Gastroesophageal sphincter (tissue), 4 donors: ENCODE measurements at places on chromosomes 6 and 20. TPM values are rescaled to one million over a fixed set of nuclear protein-coding genes. Genes with fewer than 3 reads are reported as not detected.

The DYNLT2 gene
- total RNA-seq = 3.1 TPM

The C6orf62 gene
- total RNA-seq = 32.8 TPM

The SLC17A2 gene
- total RNA-seq = not detected

The WFDC11 gene
- not detected for total RNA-seq

The TREML1 gene
- total RNA-seq = not detected

The IL17F gene
- not detected for total RNA-seq

The SCAND1 gene
- 47.9 TPM for total RNA-seq

The HLA-DOA gene
- total RNA-seq = 4.4 TPM

The LRRC73 gene
- total RNA-seq = 0.31 TPM

GRCh38 chr6:52871621-52872020 lies 31.0 kb upstream of the GSTA5 start:
- ATAC-seq = no peak

DNA sequence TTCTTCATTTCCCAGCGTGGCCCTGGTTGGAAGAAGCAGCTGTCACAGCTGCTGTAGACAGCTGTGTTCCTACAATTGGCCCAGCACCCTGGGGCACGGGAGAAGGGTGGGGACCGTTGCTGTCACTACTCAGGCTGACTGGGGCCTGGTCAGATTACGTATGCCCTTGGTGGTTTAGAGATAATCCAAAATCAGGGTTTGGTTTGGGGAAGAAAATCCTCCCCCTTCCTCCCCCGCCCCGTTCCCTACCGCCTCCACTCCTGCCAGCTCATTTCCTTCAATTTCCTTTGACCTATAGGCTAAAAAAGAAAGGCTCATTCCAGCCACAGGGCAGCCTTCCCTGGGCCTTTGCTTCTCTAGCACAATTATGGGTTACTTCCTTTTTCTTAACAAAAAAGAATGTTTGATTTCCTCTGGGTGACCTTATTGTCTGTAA lies 292.7 kb downstream of the ESR1 start:
- ATAC-seq = peak; percentile 64

DNA sequence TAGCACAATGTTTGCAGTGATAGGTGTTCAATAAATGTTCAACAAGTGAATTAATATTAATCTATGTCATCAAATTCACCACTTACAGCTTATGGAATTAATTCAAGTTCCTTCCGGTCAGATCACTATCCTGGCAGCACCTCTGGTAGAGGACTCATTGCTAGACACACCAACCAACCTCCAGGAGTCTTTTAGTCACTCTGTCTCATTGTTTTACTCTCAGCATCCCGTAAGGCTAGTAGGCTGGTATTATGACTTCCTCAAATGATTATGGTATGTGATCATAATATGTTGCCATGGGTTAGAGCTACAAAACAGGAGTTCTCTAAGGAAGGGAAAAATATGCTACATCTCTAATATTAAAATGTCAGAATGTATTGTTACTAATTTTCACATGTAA lies 21.7 kb upstream of the MMS22L start:
- ATAC-seq = no peak

DNA sequence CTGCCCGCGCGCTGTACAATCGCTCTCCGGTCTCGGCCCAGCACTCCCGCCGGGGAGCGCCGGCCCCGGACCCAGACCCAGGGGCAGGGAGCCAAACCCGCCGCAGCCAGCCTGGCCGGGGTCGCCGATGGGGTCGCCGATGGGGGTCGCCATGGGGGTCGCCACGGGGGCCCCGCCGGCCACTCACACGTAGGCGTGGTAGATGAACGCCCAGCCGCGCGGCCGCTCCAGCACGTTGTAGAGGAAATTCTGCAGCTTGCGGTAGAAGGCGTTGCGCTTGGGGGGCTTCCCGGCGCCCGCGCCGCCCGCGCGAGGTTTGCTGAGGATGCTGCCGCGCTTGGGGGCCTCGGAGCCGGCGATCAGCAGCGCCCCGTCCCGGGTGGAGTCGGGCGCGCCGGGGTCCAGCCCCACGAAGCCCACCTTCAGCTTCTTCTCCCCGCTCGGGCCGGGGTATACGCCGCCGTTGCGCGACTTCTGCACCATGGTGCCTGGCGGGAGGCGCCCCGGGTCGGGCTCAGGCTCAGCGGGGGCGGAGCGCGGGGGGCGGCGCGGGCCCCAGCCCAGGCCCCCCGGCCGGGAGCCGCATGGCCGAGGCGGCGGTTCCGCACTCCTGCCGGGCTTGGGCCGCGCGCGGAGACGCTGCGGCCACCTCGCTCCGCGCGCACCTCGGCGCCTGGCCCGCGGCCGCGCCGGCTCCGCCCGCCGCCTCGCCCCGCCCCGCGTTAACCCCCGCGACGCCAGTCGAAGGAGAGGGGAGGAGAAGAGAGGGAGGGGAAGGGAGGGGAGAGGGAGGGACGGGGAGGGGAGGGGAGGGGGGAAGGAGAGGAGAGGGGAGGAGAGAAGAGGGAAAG lies at the start of gene KCNQ2:
TSS of gene KCNQ2 (minus strand) at position 675 of the 851 bp plus-strand sequence. CDS start at position 483, 192 bp downstream.
- no peak for ATAC-seq

- ATAC-seq = no peak
Observed at GRCh38 chr6:15480525-15480924, 182.3 kb downstream of the DTNBP1 start.

DNA sequence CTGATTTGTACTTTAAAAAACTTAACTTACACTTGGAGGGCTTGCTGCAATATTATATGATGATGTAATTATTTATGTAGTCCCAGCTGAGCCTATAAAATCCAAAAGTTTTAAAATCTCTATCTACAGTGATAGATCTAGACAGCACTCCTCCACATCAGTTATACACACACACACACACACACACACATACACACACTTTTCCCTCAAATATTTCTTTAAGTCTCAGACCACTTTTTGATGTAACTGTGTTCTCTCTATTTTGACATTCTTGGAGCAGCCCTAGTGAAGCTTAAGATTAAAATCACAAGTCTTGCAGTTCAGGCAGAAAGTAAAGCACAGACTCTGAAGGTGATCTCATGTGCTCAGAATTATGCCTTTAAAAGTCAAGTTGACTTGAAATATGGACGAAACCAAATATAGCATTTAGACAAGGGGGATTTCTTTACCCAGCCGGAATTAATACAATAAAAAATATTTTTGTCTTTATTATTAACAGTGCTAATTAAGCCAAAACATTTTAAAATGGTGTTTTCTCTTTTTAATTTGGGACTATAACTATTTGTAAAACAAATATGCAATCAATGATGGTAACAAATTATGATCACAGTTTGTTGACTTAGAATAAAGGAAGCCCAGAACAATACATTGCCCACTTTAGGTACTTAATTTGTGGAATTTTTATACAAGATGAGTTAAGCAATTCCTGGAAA lies 63.5 kb upstream of the TMEM30A start:
- ATAC-seq = no peak

DNA sequence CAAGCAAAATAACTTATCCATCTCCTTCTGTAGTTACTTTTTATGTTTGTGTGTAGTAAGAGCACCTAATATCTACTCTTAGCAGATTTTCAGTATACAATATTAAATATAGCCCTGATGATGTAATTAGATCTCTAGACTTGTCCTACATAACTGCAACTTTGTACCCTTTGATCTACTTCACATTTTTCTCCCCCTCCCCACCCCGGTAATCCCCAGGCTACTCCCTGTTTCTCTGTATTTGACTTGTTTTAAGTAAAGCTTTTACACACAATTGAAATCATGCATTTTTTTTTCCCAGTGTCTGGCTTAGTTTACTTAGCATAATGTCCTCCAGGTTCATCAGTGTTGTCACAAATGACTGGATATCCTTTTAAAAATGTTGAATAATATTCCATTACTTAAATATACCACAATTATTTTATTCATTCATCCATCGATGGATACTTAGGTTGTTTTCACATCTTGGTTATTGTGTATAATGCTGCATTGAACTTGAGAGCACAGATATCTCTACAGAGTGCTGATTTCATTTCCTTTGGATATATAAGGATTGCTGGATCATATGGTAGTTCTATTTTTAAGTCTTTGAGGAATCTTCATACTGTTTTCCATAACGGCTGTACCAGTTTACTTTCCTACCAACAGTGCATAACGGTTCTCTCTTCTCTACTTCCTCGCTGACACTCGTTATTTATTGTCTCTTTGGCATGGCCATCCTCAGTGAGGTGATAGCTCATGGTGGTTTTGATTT lies 212.7 kb downstream of the CDKAL1 start:
- no peak for ATAC-seq

GRCh38 chr6:139373154-139373927 lies 1.1 kb downstream of the CITED2 start:
- no peak for ATAC-seq

- ATAC-seq = no peak
Observed at GRCh38 chr6:125307150-125307838, 5.5 kb upstream of the HDDC2 start.

DNA sequence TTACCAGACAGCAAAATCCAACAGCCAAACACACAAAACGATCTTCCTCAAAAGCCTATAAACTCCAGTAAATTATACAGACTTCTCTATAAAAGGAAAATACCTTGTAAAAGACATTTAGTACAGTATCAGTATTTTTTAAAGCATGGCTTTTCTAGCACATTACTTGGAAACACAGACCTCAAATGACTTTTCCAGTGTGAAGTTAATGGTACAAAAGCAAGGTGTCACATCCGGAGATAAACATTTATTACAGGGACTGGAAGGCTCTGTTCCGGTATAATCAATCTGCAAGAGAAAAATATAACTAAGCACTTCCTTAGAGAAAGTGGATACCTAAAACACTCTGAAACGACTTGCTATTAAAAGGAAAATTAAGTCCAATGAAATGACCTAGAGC lies 17.1 kb downstream of the TMEM30A start:
- no peak for ATAC-seq

DNA sequence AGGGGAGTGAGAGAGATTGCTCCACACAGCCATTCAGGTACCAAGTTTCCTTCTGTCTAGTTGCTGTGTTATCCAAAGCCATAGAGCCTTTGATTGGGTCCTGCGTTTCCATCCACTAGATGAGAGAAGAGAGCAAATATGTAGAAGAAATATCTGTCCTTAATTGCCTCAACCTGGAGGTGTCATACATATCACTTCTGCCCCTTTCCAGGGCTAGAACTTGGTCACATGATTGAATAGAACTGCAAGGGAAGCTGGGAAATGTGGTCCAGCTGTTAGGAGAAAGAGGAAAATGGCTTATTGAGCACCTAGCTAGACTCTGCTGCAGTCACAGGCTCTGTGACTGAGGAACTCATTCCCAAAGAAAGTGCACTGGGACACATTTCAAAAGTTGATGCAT lies 115.6 kb upstream of the JAG1 start:
- peak; percentile 24 for ATAC-seq

GRCh38 chr20:14566505-14566904 lies 229.1 kb upstream of the FLRT3 start:
- ATAC-seq = no peak

DNA sequence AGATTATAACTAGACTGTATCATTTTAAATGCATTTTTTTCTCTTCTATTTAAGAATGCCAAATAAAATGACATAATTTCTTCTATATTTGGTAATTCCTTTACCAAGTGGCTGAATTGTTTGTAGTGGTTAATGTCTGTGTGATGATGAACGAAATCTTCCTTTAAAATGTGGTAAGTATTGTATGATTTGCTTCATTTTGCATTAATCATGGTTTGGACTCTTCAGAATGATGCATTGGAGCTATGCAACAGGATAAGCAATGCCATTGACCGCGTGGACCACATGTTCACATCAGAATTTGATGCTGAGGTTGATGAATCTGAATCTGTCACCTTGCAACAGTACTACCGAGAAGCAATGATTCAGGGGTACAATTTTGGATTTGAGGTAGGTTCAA lies 99.6 kb downstream of the MAP3K4 start:
- ATAC-seq = no peak

DNA sequence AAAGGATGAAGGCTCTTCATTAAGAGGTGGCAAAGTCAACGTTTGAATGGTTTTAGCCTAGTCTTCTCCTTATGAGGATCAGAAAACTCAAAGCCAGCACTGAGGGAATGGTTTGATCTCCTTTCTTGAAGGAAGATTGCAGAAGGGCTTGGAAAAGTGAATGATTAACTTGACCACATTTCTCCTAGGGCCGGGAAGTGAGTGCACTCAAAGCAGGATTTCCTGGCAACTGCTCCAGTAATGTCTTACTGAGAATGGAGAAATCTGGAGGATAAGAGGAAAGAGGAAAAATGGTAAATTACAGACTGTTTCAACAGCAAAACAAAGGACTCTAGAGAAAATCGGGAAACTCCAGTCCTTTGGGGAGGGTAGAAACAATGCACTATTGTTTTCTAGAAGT lies 189.0 kb upstream of the FOXA2 start:
- no peak for ATAC-seq

DNA sequence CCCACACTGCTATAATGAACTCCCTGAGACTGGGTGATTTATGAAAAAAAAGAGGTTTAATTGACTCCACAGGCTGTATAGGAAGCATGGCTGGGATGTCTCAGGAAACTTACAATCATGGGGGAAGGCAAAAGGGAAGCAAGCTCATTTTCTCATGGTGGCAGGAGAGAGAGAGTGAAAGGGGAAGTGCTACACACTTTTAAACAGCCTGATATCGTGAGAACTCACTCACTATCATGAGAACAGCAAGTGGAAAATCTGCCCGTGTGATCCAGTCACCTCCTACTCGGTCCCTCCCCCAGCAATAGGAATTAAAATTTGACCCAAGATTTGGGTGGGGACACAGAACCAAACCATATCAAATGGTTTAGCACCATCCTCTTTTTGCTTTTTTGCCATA lies 116.6 kb upstream of the CEP162 start:
- no peak for ATAC-seq

GRCh38 chr20:46974669-46975434 lies 80.2 kb downstream of the EYA2 start:
- no peak for ATAC-seq

DNA sequence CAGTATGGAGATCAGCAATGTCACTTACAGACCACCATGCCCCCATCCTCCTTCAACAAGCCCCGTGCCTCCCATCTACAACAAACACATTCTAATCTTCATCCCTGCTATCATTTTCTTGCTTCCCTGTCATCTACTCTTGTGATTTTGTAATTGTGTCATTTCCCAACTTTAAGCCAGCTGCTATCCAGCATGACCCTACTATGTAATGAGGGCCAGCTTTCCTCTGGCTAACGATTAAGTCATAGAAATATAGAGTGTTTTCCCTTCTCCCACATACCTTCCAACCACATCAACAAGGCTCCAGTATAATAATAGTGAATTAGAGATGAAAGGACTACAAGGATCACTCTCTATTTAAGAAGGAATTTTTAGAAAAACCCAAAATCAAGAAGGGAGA lies 607.0 kb downstream of the TENT5A start:
- ATAC-seq = no peak

DNA sequence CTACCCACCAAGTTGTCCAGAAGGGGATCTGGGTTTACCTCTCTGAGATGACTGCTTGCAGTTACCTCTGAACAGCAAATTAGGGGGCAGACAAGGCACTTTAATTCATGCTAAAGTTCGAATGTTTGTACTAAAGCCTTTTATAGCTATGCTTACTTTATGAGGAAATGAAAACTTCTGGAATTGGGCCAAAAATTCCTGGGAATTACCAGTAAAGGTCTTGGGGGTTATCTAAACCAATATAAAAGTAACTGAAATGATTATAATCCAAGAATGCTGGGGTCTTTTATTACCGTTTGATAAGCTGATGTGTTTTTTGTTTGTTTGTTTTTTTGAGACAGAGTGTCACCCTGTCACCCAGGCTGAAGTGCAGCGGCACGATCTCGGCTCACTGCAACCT lies 7.9 kb upstream of the LZTS3 start:
- no peak for ATAC-seq
